ENCODE measurements at places on chromosomes 11 and 22.

- no peak for DNase-seq
These were observed 495.1 kb downstream of the SOX6 start for GRCh38 chr11:15861256-15861655.

GRCh38 chr11:63406458-63406857 lies 36.9 kb downstream of the SLC22A9 start:
- no peak for DNase-seq

- no peak for DNase-seq
These were observed 303.0 kb upstream of the PITPNB start for GRCh38 chr22:28222052-28222451.

DNA sequence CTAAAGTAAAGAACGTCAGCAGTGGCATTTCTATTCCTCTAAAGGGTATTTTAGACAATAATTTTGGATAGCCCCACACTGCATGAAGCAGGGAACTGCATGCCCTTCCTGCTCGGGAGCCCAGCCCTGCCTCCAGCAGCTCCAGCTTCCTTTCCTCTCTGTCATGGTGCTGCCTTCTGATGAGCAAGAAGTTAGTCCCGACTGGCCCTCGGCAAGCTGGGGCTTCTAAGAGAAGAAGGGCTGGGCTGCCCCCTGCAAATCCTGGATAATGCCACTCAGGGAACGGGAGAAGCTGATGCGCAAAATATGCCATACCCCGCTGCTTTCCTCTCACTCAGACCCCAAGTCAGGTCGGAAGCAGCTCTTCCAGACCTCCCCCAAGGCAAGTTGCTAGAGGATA lies 296.4 kb downstream of the ETS1 start:
- DNase-seq = no peak

DNA sequence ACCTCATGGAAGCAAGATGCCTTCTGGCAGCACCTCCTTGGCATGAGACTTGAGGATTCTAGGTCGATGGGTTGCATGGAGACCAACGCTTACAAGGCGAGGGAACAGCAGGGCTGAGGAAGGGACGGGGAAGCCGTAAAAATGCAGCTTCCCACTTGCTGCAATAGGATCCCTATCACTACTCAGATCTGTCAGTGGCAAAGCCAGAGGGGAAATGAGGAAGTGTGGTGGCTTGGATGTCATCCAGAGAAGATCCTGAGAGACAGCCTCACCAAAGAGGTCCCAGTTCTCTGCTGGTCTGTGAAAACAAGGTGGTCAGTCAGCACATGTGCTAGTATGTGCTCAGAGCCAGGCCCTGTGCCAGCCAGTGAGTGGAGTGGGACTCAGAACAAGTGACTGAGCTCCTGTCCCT lies 22.2 kb downstream of the CYB5R2 start:
- no peak for DNase-seq

DNA sequence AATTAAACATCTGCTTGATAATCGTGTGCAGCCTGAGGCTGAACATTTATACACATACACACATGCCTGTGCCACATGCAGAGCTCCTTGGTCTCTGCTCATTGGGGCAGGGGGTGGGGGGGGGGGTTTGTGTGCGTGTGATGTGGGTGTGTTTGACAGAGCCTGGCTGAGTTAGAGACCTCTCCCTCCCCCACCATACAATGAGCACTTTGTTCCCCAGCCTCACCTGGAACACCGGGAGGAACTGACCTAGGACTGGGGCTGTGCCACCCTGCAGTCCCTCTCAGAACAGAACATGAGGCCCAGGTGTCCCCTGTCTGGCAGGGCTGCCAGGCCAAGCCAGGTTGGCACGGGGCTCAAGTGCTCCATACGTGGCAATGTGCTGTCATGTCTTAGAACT lies 96.6 kb downstream of the TP53I11 start:
- no peak for DNase-seq

DNA sequence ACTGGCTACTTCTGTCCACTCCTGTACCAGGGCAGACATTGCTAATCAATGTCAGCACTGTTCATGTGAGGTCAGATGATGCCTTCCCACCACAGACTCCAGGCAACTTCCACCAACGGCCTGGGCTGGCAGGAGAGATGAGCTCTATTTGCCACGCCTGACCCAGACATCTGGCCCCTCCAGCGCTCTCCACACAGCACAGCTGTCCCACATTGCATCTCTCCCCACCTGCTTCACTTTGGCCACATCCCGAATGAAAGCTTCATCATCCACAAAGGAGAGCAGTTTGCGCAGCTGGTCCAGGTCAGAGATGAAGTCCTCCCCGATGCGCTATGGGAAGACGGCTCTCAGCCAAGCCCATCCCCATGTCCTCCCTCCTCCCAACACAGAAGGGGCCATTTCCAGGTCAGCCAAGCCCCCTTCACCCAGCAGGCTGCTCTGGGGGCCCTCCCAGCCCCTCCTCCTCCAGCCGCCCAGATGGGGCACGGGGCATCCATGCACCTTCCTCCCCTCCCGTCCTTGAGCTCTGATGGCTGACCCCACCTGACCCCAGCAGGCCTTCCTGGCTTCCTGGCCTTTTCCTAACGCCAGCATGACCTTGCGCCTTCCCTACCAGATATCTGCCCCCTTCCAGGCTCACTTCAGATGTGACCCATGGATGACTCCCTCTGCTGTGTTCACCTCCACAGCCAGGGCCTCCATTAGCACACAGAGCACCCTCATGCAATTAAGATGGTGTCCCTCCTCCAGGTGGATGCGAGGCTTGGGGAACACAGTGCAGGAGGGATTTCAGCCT lies 7.4 kb downstream of the PYGM start:
- no peak for DNase-seq

DNA sequence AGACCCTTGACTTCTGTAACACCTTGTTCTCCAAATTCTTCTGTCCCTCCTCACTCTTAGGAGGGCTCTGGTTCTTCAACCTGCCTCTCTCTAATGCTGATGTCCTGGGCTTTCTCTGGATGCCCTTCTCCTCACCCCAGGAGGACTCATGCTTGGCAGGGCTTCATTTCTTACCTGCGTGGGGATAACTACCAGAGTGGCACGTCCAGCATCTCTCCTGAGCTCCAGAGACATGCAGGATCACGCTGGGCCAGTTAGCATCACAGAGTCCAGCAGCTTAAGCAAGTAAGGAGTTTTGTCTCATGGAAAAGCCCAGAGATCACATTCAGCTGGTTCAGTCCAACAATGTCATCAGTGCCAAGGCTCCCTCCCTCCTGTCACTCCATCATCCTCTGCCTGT lies 36.4 kb downstream of the RTL6 start:
- no peak for DNase-seq

DNA sequence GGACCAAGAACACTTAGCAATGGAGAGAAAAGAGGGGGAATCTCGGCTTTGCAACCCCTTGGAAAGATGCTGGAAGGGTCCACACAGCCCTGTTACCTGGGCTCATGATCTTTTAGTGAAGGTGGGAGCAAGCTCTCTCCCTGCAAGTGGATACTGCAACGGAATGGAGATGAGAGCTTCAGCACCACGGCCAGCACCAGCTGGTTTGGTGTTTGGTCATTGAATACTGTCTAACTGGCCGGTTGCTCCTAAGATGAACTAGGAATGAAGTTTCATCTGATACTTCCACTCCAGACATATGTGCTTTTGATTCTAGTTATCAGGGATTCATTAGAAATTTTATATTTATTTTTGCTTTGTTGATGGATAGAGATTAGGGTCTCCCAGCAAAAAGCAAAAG lies 16.3 kb downstream of the HTR3A start:
- no peak for DNase-seq

DNA sequence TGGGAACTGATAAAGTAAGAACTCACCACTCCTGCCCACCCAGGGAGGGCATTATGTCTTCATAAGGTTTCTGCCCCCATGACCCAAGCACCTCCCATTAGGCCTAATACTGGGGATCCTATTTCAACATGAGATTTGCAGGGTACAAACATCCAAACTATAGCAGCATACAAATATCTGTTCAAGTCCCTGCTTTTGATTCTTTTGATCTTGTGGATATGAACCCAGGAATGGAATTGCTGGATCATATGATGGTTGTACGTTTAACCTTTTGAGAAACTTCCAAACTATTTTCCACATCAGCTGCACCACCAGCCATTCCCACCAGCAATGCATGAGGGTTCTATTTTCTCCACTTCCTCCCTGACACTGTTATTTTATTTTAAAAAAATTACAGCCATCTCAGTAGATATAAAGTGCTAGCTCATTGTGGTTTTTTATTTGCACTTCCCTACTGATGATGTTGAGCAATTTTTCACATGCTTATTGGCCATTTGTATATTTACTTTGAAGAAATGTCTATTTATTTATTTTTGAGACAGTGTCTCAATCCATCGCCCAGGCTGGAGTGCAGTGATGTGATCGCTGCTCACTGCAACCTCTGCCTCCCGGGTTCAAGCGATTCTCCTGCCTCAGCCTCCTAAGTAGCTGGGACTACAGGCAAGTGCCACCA lies 7.1 kb upstream of the ATG16L2 start:
- DNase-seq = no peak

- no peak for DNase-seq
These were observed 15.3 kb upstream of the MYRF start for GRCh38 chr11:61737131-61737530.

- DNase-seq = no peak
These were observed 725 bp downstream of the ARHGAP42 start for GRCh38 chr11:100687630-100688395.

DNA sequence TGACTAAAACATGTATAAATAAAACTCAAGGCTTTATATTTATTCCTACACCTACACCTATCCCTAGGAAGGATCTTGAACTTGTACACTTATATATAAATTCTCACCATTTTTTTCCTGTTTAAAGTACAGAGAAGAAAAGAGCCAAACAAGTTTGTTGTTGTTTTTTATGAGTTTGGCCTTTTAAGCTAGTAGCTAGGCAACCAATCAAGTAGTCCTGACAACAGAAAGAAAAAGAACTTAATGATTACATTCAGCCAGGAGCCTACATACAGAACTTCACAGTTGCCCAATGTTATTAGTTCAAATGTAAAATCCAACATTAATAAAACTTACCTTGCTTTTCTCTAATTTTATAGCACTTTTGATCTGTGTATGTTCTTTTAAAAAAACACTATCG lies 316.2 kb downstream of the SOX6 start:
- DNase-seq = no peak

GRCh38 chr11:38547462-38547861 lies 1949.4 kb upstream of the RAG2 start:
- DNase-seq = no peak

- DNase-seq = no peak
These were observed 75.7 kb downstream of the PISD start for GRCh38 chr22:31586137-31586920.

DNA sequence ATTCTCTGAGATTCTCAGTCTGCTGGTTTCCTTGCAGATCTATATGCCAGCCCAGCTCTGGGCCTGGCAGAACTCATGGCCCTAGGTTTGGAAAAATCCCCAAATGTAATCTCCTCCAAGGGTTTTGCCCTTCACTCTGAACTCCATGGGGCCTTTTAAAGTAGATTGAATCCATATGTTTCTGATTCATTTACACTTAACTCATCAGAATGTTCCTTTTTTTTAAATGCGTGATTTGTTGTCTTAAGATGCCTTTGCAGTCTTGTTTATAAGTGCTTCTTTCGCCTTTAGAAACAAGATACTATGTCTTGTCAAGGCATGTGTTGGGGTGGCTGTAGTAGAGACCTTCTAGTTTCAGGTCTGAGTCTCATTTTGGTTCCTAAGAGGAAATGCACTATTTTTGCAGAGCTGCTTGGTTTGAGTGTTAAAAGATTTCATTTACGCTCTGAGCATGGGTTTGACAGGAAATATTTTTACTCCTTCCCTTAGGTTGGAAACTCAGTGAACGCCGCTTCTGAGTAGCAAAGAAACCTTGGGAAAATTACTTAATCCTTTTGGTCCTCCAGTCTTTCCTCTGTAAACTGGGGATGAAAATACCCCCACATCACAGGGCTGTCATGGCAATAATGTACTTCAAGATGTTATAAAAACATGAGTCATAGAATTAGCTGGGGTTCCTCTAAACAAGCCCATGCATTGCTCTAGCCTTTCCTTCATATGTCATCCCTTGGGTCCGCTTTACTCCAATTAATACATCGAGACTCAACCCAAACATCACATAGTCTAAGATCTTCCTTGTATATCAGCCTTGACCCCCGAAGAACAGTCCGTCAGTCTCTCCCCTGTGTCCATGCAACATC lies 83.5 kb downstream of the SNX19 start:
- no peak for DNase-seq

DNA sequence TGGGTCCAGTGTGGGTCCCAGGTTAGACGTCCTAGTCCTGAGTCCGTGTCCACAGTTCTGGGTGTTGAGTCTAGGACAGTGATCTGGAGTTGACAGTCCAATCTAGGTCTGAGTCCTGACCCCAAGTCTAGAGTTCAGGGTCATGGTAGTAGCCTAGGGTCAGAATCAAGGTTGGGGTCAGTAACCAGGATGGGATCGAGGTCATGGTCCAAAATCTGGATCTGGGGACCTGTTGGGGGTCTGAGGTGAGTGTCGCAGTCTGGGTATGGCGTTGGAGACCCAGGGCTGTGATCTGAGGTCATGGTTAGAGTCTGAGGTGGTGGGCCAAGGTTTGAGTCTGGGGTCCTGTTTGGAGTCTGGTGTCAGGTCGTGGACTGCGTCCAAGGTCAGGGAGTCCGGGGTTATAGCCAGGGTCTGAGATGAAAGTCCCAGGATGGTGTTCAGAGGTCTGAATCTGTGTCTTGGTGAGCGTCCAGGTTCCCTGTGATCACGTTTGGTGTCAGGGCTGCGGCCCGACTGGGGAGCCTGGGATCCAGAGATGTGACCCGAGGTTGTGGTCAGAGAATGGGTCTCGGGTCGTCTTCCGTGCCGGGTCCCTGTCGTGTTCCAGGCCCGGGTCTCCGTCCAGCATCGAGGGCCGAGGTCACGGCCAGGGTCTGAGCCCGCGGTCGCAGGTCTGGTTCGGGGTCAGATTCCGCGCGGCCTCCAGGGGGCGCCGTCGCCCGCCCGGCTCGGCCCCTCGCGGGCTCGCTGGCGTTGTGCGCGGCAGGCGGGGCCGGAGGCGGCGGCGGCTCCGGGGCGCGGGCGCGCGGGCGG lies 432 bp upstream of the GRK2 start:
- DNase-seq = peak; percentile 56

- no peak for DNase-seq
These were observed 167.9 kb upstream of the B3GAT1 start for GRCh38 chr11:134579724-134580609.

DNA sequence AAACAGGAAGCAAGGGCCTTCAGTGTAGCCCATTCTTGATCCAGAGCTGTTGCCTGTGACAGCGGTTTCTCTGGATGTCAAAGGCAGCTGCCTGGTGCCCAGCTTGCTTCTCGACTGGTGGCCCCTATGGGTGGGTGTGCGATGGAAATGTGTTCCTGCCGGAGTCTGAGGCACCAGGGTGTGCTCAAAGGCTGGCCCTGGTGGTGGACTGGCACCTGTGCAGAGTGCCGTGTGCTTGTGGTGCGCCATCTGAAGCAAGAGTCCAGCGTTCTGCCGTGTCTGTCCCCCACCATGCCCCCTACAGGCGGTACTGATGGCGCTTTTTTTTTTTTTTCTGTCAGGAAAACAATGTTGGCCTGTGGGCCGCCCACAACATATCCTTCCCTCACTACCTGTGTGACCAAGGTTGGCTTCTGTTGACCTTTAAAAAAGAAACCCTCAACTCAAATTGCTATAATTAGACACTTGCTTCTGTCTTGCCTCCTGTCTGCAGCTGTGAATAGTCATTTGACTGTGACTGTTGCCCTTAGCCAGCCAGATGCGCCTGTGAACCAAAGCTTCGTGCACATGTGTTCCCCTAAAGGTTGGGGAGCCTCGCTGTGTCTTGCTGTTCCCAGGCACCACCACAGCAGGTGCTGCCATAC lies 4.7 kb upstream of the RANBP1 start:
- DNase-seq = no peak

Data from stimulated activated CD4-positive, alpha-beta T cell treated with anti-CD3 and anti-CD28 coated beads, Interleukin-1b, Interleukin-23, amount 100 ng/mL, for 1 hour (primary cell).